ENCODE measurements at places on chromosomes 11 and 22.

DNA sequence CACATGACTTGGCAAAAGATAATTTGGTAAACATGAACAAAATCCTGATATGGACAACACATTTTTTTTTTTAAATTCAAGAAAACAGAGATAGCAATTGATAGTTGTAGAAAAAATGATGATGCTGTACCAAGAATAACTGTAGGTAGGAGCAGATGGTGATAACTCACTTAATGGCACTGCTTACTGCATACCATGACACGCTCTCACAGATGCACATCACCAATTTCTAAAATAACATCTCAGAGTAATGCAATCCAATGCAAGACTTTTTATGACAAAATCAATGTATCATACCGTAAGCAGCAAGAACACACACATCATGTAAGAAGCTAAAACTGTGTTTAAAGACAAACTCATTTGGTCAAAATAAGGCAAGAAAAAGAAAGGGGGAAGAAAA, 96.2 kb downstream of the LARGE2 start:
- DNase-seq, result no peak

GRCh38 chr11:117671370-117671769, 125.6 kb downstream of the DSCAML1 start:
- DNase-seq, result no peak

- peak; percentile 47 for DNase-seq
Measured at GRCh38 chr11:76910620-76911414, 50.1 kb downstream of the ACER3 start.

DNA sequence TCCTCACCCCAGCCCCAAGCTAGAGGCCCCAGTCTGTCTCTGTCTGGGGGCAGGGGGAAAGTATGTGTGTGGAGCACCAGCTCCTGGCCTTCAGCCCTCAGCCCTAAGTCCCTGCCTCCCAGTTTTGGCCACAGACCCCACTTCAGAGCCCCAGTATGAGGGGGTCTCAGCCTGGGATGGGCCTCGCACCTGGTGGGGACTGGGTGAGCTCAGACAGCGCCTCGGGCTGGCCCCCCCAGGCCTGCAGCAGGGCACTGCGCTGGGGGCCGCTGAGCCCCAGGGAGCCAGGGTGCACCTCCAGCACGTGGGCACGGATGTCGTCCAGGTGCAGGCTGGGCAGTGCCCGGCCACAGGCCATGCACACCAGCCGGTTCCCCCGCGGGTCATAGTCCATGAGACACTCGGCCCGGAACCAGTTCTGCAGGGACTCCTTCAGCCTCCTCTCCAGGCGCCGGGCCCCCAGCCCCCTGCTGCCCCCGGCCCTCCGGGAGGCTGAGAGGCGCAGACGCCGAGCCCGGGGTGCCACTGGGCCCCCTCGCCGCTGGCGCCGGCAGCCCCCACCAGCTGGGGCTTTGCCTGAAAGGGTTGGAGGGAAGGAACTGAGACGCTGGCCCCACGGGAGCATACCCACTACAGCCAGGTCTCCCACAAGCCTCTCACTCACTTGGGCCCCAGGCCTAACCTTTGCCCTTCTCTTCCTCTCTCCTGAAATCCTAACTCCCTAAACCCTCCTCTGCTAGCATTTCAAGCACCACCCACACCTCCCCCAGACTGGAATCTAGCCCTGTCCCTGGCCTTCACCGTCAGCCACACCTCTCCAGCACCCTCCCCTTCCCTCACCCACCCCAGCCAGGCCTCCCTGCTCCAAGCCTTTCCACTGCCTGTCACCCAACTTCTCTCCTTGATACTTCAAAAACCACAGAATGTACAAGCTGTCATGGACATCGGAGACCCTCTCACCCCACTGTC, 3.6 kb downstream of the ZFTA start:
- DNase-seq, result no peak

GRCh38 chr11:74311352-74311926, at the start of gene P4HA3:
Gene P4HA3 (minus strand): TSS chr11:74311640. CDS start chr11:74311611, 29 bp downstream.
- DNase-seq, result no peak

DNA sequence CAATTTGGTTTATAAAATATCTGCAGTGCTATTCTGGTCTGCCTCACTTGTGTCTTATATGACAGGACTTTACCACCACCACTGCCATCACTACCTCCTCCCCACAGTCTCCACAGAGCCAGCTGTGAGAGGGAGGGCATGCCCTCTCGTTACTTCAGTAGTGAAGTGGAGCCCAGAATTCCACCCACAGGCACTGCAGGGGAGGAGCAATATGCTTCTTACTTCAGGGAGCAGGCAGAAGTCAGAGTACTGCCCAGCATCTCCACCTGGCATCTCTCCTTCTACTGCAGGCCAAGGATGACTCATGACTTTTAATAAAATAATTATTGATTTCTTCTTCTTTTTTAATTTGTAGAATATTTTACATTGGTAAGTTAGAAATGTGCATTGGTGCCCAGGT, 255.5 kb downstream of the DYNC2H1 start:
- DNase-seq, result no peak

DNA sequence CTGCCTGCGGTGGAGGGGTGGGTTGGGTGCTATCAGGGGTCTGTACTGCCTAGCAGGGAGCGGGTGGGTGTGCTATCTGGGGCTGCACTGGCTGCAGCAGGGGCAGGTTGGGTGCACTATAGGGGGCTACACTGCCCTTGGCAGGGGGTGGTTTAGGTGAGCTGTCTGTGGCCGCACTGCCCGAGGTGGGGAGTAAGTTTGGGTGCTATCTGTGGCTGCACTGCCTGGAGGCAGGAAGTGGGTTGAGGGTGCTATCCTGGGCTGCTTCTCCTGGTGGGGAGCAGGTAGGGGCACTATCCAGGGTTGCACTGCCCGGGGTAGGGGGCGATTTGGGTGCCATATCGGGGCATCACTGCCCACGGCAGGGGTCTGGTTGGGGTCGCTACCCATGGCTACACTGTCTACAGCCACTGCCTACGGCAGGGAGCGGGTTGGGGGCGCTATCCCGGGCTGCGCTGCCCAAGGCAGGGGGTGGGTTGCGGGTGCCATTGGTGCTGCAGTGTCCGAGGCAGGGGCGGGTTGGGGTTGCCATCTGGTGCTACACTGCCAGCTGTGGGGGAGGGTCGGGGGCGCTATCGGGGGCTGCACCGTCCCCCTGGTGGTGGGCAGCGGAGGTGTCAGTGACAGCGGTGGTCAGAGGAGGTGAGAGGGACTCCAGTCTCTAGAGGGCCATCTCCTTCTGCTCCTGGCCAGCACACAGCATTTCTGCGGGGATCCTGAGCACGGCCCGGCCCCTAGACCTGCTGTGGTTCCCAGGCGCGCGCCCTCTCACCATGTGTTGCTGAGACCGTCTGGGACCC, 1.3 kb upstream of the RFPL2 start:
- DNase-seq, result no peak

GRCh38 chr11:13728076-13728475, 59.6 kb downstream of the FAR1 start:
- no peak for DNase-seq

DNA sequence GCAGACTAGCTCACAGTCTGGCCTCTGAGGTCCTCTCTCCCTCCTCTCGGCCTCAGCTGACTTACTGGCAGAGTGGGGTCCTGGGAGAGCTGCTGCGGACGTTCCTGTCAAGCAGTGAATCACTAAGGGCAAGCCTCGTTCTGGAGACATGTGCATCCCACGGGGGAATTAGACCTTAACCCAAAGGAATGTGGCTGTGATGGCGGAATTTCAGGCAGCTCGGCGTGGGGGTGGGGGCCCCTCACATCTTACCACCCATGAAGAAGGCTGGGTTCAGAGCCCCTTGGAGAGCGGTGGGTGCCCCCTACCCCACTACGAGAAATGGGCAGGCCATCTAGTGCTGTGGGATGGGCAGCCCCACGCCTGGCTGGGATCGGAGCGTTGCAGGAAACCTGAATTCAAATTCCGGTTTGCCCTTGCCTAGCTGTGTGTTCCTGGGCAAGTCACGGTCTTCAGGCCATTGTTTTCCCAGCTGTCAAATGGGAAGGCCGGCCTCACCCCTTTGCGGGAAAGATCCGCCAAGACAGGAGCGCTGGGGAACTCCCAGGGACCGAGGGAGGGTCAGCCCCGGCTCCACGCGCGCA, 554 bp downstream of the LRRC32 start:
- peak; percentile 11 for DNase-seq

DNA sequence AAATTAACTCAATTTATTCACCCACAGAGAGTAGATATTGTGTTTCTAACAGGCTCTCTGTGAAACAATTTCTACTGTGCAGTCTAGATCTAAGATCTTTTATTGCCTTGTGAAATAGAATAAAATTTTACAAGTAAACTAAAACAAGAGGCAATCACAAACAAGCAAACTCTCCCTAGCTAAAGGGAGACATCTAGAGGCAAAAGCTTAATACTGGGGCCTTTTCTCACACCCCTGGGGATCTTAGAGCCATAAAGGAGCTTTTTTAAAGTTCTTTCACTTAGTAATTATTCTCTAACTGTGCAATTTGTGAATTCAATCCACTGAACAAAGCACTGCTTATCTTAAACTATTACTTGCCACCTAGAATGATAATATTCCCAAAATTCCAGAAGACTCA, 19.7 kb downstream of the ALG9 start:
- DNase-seq, result no peak

DNA sequence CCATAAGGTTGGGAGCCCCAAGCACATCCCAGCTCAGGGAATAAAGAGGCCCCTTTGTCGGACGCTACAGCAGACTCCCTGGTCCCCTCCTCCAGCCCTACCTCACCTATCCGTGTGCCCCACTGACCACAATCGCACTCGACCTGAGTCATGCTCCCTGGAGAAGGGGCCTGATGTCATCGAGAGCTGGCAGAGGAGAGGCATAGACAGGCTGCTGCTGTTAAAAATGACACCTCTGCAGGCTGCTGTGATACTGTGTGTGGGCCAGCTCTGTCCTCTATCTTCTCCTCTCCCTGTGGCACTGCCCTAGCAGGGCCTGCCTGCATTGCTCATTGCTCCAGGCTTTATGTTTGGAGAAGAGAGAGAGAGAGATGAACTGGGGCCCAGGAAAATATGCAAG, 123.4 kb upstream of the SYT13 start:
- no peak for DNase-seq

DNA sequence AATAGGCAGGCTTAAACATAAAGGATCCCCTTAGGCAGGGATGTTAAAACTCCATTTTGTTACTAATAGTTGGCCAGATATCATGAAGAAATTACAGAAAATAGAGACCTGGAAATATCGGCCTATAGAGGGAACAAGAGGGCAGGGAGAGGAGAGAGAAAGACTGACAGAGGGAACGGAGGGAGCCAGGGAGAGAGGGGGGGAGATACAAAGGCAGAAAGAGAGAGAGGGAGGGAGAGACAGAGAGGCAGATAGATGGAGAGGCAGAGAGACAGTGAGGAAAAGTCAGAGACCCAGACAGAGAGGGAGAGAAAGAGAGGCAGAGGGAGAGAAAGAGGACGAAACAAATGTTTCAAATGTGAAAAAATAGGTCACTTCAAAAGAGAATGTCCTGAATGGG, 53.5 kb downstream of the ZNF280B start:
- no peak for DNase-seq

GRCh38 chr11:62033191-62034035, 66.0 kb upstream of the FTH1 start:
- DNase-seq, result no peak

GRCh38 chr11:117823946-117824420, 561 bp downstream of the FXYD2 start:
- no peak for DNase-seq

DNA sequence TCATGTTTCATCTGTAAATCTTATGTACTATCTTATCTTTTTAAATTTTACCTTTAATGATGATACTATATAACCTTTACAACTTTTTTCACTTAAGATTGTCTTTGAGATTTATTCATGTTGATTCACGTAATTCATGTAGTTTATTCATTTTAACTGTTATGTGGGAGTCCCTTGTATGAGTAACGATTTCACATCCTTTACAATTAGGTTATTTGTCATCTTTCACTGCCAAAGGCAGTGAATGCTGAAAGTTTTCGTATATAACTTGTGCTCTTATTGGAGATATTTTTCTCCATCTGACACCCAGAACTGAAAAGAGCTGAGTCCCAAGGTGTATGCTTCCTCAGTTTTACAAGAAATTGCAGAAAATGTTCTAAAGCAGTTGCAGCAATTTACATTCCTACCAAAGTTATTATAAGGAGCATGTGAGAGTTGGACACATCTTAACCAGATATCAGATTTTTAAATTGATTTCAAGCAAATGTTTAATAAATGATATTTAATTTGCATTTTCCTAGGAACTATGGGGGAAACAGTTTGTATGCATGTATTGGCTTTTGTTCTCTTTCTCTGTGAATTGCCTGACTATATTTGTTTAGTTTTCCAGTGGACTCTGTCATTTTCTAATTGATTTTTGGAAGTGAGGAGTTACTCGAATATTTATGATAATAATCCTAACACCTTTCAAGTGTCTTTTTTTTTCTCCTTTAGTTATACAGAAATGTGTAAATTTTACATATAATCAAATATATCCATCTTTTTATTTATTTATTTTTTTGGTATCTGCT, 6.4 kb downstream of the ARL14EP start:
- DNase-seq, result no peak

DNA sequence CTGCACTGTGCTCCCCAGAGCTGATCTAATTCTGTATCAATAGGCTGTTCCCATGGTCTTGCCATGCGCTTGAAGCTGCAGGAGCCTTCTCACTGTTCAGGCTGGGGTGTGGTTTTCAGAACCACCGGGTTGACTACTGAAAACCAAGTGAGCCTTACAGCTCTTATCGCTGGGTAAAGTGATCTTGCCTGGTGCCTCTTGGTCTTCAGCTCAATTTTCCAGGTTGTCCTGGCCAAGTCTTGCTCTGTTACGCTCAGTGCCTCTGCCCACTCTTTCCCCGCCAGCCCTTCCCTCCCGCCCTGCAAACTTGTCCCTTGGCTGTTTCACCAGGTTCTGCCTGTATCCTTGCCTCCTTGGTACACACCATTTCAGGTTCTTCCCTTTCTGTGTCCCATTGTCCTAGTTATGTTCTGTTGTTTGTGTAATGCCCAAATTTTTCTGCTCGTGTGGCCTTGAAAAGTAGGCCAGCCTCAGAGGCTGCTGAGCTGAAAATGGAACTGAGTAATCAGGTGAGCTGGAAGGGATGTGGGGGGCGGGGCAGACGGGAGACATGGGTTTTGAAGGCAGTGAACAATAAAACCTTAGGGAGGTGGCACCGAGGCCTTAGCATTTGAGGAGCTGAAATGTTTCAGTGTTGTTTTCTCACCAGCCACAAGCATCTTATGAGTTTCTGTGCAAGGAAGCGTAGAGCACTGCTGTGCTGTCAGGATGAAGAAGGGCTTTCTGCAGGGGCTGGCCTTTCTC, 11.2 kb downstream of the PEX26 start:
- no peak for DNase-seq

DNA sequence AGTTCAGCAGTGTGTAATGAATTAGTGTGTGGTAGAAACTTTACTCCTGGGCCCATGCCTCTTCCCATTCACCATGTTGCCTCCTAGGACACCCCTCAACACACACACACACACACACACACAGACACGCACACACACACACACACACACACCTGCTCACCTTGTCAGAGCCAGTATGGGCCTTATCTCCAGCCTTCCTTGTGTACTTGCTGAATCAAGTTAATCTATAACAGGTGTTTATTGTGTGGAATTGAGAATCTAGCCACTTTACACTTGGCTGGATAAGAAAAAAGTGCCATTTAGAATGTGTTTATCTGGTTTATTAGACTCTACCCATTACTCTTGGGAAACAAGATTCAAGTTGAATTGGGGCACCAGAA, 14.5 kb upstream of the ZDHHC13 start:
- DNase-seq, result no peak

GRCh38 chr22:49326558-49326957, 501.1 kb downstream of the BRD1 start:
- no peak for DNase-seq

GRCh38 chr22:27711756-27712155, 89.8 kb downstream of the MN1 start:
- no peak for DNase-seq

GRCh38 chr11:106496677-106497076, 419.2 kb downstream of the AASDHPPT start:
- no peak for DNase-seq

- DNase-seq, result no peak
Measured at GRCh38 chr11:1199751-1200610, 22.9 kb upstream of the MUC5B start.

Data from AG09319 (cell line).